ENCODE measurements at places on chromosomes 2 and 18.

GRCh38 chr2:127609031-127609751 is 36.8 kb upstream of the GPR17 start:
- no peak for DNase-seq

DNA sequence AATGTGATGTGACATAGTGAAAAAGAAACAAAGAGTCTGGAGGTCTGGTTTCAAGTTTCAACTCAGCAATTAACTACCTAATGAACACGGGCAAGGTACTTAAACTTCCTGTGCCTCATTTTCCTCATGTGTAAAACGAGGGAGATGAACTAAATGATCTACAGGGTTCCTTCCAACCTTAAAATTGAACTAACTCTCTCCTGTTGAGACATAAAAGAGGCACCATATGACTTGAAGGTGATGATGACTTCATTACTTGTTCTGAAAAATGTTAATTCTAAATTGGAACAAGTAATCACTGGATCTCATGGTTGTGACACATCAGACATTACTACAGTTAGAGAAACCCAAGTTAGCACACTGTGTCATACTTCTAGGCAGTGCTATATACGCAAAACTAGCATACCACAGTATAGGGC is 8.9 kb upstream of the REL start:
- no peak for DNase-seq

- no peak for DNase-seq
These were observed 194.5 kb upstream of the APCDD1 start for GRCh38 chr18:10259901-10260300.

GRCh38 chr2:133682347-133682746 is 114.1 kb upstream of the NCKAP5 start:
- no peak for DNase-seq

DNA sequence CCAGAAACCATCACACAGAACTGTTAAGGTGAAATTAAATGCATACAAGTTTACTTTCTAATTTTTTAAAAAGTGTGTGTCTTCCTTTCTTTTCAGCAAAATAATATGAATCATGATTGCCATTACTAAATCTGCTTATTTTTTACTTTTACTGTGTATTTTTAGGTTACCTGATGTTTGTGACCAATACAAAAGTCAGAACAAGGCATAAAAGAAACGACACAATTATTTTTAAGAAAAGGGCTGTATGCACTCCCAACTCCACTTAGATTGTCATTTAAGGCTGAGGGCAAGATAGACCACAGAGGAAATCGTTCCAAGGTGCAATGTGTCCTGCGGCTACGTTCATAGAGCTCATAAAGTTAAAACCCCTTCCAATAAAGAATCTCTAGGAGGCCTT is 797.0 kb downstream of the TDRD15 start:
- no peak for DNase-seq

GRCh38 chr2:71792926-71793761 is 339.8 kb downstream of the DYSF start:
- DNase-seq: no peak

- DNase-seq: no peak
These were observed 178.3 kb upstream of the GATA6 start for GRCh38 chr18:21991081-21991534.

DNA sequence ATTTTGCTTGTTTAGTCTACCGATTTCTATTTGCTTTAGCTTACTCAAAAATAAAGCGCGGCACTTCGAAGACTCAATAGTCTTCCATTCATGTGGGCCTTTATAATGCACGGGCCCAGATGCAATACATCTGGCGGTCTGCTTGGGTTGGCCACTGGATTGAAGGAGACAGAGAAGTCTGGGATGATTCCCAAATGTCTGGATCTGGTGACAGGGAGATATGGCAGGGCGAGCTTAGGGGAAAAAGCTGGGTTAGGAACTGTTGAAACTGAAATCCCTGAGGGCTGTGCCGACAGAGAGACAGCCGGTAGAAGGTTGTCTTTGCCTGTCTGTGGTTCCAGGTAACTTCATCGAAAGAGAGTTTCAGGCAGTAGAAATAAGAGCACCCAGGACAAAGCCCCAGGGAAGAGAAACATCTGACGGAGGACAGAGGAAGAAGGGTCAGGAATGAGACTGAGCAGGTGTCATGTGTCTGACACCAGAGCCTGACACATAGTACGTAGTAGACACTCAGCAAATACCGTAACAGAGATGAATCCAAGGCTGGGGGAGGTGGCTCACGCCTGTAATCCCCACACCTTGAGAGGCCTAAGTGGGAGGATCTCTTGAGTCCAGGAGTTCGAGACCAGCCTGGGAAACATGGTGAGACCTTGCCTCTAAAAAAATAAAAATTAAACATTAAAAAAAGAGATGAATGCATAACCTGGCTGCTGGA is 13.6 kb downstream of the CLUL1 start:
- DNase-seq: no peak

GRCh38 chr2:146807568-146808168 is 1037.2 kb upstream of the ACVR2A start:
- no peak for DNase-seq

DNA sequence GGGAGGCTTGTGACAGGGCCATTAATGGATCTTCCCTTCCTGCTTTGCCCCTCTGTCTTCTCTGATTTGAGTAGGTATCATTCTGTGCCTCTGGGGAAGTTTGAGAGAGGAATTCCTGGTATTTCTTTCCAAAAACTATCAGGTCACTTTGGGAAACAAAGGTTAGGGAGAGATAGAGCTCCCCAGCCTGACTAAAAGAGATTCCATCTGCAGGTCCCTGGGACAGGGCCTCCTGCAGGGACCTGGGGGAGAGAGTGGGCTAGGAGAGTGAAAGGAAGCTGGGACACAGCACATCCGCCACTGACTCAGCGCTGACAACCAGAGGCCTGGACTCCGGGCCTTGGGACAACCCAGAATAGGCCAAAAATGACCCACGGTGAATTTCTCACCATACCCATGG is 6.4 kb downstream of the GALNT14 start:
- DNase-seq: no peak

GRCh38 chr2:214130114-214130513 is 280.7 kb upstream of the VWC2L start:
- DNase-seq: no peak

DNA sequence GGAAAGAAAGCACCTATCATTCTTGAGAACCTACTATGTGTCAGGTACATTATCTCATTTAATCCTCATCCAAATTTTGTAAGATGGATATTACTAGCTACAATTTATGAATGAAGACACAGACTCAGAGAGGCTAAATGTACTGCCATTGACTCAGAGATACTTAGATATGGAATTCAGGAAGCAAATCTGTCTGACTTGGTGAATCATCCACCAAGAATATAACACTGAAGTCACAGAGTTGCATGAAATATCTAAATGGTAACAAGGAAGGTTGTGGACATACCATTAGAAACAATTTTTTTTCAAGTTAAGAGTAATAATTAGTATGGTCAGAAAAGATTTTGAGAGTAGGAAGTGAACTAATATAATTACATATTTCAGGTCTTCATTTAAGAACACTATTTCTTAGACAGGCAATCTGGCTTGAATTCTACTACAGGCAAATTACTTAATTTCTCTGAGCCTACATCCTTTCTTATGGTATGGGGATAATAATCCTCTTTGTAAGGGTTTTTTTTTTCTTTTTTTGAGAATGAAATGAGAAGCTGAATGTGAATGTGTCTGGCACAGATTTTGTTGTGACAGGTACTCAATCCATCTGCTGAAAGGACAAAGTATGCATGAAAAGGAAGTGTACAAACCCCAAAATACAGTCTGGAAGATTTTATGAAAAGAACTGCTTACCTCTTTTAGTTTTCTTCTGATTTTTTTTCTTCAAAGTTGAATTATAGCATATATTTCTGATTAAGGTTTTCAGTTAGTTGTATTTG is 14.8 kb upstream of the C2orf66 start:
- no peak for DNase-seq

DNA sequence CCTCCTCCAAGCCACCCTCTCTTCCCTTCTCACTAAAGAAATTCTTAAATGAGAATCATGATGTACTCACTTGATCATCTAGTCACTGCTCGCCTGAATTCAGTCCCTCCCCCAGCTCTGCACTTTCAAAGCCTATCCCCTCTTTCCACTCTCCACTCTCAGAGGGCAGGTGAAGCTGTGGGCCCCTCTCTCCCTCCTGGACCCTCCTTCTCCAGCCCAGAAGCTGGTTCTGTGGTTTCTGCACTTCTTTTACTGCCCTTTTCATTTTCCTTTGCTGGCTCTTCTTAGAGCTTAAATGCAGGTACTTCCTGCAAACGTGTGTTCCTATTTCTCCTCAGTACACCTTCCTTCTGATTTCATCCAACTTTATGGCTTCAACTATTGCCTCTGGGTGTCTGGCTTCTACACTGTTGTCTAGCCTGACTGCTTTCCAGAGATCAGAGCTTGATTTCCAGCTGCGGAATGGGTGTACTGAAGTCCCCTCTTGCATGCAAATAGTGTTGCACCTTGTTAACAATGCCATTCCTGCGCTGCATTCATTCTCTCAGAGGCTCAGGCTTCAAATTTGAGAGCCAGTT is 15.3 kb upstream of the TXNDC2 start:
- DNase-seq: no peak

GRCh38 chr2:216575465-216575864 is 57.8 kb upstream of the IGFBP2 start:
- DNase-seq: no peak

DNA sequence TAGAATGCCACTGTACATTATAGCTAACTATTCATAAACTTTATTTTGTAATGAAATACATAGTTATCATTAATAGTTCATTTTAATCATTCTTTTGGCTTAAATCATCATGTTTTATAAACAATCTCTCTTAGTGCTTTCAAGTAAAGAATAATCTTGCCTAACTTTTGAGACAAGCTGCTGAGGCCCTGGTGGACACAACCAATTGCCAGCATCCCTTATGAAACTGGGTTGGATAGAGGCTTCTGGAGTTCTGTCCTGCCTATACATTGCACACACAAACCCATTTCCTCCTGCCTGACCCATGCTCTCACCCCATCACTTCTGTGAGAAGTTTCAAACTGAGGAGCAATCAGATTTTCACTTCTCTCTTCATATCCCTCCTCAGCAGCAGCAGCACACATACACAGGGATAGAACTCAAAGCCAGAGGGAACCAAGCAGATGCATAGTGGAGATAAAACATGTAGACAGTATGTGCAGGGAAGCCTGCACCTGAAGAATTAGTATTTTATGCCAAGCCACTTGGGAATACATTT is 450.0 kb upstream of the SLC14A2 start:
- no peak for DNase-seq

DNA sequence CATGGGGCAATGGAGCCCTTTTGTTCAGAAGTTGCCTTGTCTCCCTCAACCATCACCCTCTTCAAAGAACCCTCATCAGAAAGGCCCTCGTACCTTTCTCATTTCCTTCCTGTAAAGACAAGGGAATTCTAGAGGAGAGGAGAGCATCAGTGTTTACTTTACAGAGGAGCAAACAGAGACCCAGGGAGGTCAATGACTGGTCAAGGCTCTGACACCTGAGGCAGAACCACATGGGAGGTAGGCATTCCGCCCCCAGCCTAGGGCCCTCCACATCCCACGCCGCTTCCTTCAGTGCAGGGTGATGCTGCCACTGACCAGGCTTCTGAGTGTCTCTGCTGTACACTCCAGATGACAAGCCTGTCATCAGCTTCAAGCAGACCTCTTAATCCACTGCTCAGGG is 104.7 kb downstream of the NRP2 start:
- DNase-seq: no peak

GRCh38 chr2:15122915-15123314 is 438.2 kb downstream of the NBAS start:
- no peak for DNase-seq

GRCh38 chr2:205806143-205806905 is 124.0 kb downstream of the NRP2 start:
- DNase-seq: no peak

DNA sequence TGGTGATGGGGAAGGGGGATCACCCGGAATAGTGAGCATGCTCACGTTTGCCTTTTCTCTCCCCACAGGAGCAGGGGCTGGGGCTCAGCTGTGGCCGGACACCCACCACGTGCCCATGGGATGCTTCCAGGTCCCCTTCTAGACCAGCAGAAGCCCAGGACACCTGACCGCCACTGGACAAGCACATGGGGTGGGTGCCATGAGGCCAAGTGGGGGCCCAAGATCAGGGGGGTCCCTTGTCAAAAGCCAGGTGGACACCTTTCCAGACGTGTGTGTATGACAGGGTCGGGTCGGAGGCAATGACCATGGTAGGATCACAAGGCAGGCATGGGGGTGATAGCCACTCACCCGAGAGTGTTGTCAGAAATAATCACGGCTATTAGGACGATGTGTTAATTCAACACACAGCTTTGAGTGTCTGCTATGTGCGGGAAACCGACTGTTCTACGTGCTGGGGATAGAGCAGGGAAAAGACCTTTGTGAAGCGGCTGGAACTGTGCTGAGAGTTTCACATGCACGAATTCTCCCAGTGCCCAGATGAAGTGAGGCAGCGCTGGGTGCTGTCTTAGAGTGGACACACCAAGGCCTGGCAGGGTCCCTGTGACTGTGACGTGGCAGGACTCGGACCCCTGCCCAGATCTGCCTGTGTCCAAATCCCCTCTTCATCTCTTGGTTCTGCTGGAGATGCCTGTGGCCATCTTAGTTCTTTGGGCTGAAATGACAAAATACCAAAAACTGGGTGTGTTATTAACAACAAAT is 244.7 kb downstream of the NDUFA10 start:
- no peak for DNase-seq

DNA sequence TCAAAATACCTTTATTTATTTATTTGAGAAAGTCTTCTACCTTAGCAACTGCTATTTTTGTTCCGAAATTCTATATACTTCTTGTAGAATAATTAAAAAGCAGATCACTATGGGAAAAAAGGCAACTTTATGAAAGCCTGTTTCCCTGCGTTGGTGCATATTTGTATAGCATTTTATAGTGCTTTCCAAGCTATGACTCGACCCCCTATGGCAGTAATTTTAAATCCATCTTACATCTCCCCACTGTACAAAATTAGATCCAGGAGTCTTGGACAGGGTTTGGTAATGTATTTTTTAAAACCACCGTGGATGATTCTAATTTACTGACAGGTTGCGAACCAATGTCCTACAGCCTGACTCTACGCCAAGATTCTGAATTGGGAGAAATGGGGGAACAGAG is 10.1 kb downstream of the TANK start:
- no peak for DNase-seq

- DNase-seq: no peak
These were observed 52.8 kb downstream of the SLC35F5 start for GRCh38 chr2:113703386-113704299.

GRCh38 chr2:9307535-9307934 is 100.9 kb downstream of the ASAP2 start:
- no peak for DNase-seq
